ENCODE measurements at places on chromosomes 4 and X.

DNA sequence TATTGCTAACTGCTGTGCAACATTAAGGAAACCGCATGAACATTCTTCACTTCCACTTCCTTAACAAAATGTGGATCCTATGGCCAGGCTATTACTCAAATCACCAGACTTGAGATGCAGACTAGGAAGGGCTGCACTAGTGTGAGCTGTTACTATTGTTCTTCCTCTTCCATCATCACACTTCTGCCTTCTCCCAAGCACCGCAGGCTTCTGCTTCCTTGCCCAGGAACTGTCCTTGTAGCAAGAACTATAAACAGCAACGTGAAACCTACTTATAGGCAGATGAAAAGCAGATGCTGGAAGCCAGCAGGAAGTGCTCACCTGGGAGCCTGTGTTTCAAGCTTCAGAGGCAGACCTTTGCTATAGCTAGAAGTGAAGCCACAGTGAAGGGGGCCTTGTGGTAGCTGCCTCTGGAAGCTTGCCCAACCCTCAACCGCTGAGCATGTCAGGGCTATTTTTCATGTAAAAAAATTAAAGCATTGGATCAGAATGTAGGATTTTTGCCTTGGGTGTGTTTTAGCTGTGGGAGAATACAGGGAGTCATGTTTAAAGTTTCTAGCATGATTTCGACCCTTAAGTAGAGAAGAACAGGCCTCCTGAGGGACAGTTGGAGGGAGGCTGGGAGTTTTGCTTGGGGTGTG is 43.9 kb downstream of the CLNK start:
- no peak for DNase-seq

DNA sequence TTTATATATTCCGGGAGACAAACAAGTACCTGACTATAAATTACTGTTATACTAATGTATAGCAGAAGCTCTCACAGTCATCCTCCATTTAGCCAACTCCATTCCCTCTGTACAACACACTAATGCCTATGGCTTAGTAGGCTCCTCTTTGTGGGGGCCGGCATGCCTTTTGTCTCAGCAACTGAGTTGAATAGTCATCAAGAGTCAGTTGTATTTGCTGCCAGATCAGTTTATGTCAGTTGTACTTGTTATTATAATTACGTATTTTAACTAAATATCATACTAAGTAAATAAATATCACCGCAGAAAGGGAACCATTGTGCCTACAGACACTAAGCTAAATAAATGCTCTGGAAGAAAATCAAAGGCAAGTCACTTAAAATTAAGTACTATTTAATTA is 9.9 kb downstream of the PRMT9 start:
- DNase-seq, result no peak

GRCh38 chr4:71275004-71275403 is 63.8 kb upstream of the SLC4A4 start:
- DNase-seq, result peak; percentile 17

DNA sequence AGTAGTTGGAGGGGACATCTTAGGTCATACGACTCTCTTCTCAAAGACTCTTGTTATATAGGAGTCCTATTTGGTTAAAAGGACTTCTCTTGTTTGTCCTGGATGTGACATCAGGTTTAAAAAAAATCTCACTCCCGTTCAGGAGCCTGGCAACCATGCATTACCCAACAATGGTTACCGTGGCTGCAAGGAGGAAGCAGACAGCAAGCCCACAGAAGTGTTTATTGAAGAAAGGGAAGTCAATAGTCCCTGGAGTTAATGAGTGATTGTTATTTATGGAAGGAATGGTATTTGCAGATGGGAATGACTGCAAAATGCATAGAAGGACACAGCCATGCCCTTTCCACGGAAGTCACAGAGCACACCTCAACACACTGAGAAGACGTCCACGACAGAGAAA is 75.9 kb upstream of the ENPP6 start:
- no peak for DNase-seq

DNA sequence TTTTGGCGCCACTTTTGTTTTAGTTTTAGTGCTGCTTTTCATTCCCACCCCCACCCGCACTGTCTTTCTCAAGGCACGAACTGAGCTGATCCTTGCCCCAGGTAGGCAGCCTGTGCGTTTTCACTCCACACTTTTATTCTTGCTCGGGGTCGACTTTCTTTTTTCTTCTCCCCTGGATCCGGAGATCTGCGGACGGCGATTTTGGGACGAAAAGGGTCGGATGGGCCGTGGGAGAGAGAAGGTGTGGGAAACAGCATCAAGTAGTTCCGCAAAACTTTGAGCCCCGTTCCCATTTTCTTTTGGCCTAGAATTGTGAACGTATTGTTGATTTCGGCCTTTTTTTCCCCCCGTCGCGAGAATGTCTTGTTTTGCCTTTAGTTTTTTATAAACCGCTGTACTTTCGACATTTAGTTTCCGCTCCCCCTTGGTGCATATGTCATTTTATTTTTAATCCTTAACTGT is 531 bp downstream of the STAG2 start:
- no peak for DNase-seq

- peak; percentile 59 for DNase-seq
Measured at GRCh38 chrX:116232833-116233232, 62.3 kb downstream of the AGTR2 start.

GRCh38 chr4:5821665-5822358 is 71.1 kb downstream of the CRMP1 start:
- DNase-seq, result no peak

DNA sequence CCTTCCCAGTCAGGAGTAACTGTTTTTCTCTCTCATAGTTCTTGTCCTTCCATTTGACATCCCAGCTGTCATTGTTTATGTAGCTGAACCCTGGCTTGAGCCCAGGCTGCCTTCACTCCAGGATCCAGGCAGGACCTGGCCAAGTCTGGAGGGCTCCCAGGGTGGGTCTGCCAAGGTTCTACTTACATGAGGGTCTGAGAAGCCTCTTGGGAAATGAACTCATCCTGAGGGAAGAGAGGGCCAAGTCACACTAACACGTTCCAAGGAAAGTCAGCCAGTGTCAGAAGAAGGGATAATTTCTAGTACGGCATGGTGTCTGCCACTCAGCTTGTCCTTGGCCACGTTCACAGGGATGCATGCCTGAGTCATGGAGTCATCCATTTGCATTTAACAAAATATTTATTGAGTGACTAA is 54.8 kb upstream of the SRD5A3 start:
- peak; percentile 34 for DNase-seq
